CD4-positive, alpha-beta T cell treated with Interleukin-17A for 1 hour (primary cell): ENCODE measurements at places on chromosomes 3 and 15.
A peak's percentile ranks its signal among the peaks of the same experiment; 100 is the strongest.

DNA sequence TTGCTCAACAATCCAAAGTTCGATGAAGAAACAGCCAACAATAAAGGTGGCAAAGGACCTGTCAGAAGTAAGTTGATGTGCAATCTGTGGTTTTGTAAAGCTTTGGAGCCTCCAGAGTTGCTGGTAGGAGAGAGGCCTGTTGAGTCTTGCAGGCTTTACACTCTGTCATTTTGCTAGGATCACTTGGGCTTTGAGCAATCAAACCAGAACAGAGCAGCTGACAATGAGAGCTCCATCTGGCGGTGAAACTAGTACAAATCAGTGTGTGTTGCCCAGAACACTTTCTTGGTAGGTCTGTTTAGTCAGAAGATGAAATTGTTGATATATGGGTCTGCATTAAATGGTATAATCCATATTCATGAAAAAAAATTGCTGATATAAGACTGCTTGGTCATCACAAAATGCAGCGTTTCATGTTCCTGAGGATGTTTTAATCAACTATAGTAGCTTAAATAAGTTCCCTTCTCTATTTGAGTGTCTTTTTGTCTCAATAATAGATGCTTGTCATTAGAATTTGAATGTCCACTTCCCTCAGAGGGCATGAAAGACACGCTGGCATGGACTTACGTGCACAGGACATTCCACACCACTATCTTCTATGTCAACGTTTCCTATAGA, 25.7 kb downstream of the TMOD2 start:
- DNase-seq = peak; percentile 77

DNA sequence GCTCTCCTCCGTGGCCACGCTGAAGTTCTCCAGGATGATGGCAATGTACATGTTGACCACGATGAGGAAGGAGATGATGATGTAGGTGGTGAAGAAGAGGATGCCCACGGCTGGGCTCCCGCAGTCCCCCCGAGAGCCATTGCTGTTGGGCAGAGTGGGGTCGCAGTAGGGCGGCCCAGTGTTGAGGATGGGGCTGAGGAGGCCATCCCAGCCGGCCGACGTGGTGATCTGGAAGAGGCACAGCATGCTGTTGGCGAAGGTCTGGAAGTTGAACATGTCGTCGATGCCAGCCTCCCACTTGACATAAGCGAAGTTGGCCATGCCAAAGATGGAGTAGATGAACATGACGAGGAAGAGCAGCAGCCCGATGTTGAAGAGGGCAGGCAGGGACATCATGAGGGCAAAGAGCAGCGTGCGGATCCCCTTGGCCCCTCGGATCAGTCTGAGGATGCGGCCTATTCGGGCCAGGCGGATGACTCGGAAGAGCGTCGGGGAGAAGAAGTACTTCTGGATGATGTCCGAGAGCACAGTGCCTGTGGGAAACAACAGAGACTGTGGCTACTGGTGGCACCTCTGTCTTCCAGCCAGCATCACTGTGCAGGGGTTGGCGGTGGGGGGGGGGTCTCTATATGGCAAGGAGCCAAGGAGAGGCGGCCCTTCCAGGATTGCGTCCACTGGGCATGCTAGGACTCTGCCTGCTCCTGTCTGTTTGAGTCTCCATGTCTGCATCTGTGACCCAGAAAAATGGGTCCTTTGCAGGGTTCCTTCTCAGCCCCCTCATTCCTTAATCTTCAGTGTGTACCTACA, 55.1 kb downstream of the EXOG start:
- no peak for DNase-seq

GRCh38 chr15:38150794-38151193, 101.8 kb upstream of the SPRED1 start:
- DNase-seq = no peak

GRCh38 chr3:13851997-13852637, 27.8 kb downstream of the WNT7A start:
- DNase-seq = no peak

- no peak for DNase-seq
Measured at GRCh38 chr15:80214910-80215309, 37.1 kb downstream of the CTXND1 start.

DNA sequence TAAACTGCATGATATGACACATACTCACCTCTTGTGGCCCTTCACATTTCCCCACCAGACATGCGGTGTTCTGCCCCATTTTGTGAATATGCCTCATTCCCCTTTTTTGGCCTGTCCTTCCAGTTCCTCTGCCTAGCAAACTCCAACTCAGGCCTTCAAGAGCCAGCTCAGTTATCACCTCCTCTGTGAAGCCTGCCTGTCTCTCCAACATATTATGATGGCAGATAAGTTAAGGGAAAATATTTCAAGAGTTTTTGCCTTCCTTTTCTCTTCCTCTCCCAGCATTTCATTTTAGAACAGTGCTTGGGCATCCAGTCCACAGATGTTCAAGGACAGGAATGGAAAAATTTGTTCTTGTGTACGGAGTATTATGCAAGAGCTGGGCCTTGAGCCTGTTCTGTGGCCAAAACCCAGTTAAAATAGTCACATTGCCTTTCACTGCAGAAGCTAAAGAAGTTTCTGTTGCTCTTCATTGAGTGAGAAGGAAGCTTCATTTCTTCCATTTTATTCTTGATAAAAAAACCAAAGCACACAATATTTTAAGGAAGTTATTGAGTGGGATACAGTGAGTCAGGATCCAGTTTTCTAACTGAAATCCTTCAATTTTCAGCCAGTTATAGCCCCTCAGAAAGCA, 192.0 kb downstream of the GHSR start:
- no peak for DNase-seq

- peak; percentile 73 for DNase-seq
Measured at GRCh38 chr15:76336254-76337058, at the start of gene ISL2. ISL2 (plus strand) TSS chr15:76336773; CDS start chr15:76336884, 111 bp downstream.

DNA sequence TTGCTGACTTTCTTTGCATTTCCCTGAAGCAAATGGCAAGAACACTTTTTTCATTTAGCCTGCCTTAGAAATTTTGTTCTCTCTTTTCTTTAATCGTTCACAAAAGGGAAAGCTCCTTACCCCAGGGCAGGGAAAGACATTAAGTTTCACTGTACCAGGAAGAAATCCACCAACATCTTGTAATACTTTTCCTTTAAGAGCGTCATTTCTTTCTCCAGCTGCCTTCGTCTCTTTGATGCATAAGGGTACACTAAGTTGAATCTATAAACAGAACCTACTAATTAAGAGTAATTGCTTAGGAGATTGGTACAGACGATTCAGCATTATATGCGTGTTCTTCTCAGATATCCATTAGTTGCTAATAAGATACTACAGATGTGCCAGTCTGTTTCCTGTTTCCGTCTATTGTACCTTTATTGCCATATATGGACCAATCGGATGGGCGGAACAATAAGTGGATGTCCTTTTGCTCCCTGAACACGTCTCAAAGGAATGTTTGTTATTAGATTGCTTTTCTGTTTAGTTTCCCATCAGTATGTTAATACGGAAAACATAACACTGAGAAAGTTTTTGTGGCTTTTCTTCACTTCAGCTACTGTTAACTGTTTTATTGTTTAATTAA, 276.7 kb upstream of the RARB start:
- DNase-seq = no peak

DNA sequence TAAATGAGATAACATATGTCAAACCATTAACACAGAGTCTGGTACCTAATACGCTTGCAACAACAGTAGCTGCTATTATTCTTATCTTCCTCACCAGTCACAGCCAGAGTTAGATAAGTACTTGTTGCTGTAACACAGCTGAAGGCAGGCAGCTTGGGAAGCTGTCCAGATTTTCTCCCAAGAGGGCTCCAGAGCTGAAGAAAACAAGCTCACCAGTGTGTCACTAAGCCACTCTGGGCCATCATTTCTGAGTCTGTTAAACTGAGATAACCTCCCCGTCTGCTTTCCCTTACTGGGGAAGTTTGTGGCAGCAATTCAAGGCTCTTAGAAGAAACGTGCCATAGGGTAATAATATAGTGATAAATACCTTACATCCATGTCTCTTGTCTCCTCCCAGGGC, 226.3 kb downstream of the TAFA4 start:
- DNase-seq = no peak

- DNase-seq = peak; percentile 9
Measured at GRCh38 chr3:194686816-194687637, 1.3 kb downstream of the FAM43A start.

DNA sequence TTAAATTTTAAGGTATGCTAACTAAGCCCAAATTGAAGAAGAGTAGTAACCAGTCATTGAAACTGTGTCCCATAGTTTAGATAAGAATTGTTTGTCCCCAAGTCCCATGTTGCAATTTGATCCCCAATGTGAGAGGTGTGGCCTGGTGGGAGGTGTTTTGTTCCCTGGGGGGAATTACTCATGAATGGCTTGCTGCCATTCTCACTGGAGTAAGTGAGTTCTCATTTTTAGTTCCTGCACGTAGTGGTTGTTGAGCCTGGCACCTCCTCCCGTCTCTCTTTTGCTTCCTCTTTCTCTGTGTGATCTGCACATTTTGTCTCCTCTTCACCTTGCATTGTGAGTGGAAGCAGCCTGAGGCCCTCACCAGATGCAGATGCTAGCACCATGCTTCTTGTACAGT, 1271.0 kb downstream of the NSUN3 start:
- no peak for DNase-seq

DNA sequence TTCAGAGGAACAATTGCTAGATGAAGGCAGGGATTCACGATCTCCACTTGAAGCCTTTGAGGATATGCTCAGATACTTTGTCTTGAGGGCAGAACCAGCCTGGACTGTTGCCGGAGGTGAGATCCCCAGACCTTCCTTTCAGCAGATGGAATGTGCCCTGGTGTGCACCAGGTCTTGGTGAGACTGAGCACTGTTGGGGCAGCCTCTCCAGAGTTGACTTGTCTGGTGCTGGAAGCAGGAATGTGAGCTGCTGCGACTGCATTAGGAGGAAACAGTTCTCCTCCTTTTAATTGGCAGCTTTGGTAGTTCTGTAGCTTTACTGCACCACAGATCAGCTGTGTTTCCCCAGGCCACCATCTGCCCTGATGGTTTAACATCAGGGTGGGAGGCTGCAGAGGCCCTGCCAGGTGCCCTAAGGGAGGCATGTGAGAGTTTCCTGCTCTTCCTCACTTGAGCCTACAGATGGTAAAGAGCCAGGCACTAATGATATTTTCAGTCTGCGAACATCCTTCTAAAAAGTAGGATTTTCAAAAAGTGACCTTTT, 58.5 kb downstream of the CTDSPL start:
- DNase-seq = no peak

- no peak for DNase-seq
Measured at GRCh38 chr3:47882338-47882737, 79.4 kb downstream of the DHX30 start.

DNA sequence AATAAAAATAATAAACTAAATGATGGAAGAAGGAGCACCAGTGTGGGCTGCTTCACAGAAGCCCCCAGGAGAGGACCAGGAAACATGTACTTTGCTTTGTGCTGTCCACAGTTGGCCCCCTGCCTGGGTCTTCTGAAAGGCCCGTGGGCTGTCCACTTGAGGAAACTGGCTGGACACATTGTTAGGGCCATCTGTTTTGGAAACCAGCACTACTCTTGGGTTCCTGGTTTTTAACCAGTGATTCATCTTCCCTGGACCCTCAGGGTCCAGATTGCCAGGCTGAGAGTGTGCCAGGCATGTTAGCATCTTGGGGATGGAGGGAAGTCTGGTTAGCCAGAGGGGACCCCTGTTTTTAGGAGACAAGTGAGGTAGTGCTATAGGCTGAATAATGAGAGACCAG, 297.2 kb upstream of the C2CD4B start:
- DNase-seq = no peak

DNA sequence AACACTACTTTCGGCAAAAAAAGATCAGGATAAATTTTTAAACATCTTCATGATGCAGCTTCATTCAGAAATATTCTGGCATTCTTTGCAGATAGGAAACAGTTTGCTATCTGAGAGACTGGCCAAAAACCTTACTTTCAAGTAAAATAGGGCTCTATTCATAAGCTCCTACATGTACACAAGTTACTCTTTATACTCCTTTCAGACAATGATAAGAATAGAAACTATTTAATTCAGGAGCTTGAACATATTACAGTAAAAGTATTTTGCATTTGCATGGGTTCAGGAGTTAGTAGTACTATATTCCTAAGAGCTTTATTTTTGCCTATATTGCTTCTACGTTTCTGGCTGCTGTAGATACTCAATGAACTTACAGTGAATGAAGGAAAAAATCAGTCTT, 70.5 kb downstream of the PLOD2 start:
- no peak for DNase-seq

GRCh38 chr3:26343647-26344046, 278.9 kb upstream of the LRRC3B start:
- no peak for DNase-seq

- no peak for DNase-seq
Measured at GRCh38 chr3:69406163-69406562, 20.3 kb upstream of the FRMD4B start.

DNA sequence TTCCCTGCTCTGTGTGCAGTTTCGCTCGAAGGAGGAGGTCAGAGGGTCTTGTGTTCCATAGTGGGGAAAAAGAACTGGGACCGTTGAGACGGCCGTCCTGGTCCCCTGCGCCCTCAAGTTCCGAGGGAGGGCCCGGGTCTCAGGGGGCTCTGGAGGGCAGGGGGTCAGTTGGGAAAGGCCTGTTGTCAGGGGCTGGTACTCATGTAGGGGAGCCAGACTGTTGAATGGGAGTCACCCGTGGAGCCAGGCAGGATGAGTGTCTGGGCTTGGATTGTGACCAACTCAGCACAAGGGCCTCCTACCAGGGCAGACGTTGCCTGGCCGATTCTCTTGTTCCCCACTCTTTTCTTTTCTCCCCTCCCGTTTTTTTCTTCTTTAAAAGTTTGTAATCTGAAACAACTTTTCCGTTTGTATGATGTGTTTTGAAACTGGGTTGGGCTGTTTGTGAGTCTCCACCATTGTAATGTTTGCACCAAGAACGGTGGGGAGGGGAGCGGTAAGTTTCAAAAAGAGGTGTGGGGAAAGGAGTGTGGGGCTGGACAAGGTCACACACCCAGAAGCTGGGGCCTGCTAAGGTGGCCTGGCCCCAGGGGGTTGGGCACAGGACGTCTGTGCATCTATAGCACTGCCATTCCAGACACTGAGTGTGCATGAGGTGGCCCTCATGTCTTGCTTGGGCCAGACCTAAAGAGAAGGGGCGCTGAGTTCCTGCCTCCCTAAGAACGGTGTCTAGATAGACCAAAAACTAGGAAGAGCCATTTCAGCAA, 1.1 kb downstream of the CMTM7 start:
- DNase-seq = peak; percentile 36

DNA sequence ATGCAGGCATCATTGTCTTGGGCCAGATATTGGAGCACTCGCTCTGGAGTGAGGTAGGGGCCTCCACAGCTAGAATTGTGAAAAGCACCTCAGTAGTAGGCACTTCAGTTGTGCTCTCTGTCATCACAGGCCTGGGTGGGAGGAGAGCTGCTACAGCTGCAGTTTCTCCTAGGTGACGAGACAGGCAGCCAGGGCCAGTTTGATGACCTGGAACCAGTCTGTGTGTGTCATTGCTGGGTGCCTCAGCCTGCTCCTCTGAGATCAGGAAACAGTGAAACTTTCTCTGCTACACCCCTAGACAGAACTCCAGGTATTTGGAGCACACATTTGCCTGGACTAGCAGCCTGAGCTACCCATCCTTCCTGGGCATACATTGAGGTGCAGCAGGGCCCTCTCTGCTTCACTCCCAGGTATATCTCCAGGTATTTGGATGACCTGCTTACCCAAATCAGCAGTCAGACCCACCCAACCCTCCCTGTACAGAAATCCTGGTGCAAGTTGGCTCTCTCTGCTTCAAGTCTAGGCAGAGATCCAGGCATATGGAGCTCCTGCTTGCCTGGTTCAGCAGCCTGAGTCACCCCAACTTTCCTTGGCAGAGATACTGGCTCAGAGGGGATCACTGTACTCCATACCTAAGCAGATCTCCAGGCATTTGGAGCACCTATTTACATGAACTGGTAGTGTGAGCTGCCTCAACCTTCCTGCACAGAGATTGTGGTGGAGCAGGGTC, 54.3 kb upstream of the SGO1 start:
- no peak for DNase-seq
